ENCODE measurements at places on chromosomes 3 and 15.

GRCh38 chr3:81433675-81434074 is 327.8 kb downstream of the GBE1 start:
- no peak for DNase-seq

GRCh38 chr15:44308415-44308814 is 19.9 kb downstream of the GOLM2 start:
- DNase-seq = no peak

DNA sequence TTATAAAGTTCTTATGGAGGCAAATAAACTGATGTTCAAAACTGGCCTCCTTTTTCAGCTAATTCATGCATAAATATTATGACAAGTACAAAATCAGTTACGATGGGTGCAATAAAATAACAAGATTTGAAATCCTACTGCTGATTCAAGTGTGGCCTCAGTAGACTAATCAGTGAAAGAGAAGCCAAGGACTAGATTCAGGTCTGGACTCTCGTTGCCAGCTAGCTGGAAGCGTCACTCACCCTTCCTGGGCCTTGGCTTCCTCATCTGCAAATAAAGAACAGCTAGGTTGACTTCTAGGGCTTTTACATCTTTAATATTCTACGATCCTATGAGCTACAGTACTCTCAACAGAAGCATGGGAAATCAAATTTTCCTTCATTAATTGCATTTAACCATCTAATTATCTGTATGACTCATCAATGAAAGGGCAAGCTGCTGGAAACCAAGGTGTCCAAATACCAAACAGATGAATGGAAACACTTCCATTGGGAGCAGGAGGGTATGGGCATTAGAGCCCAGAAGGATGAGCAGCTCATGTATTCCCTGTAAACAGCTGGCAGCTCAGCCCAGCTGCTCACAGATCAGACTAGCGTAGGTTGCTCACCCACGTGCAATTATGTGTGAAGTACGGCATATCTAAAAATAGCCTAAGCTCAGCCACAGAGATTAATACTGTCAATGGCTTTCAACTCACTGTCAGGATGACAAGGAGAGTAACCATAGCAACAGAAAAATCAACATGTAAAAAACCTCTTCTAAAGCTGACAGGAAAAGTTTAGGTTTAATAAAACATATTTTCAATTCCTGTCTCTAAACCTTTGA is 294.8 kb downstream of the PLCL2 start:
- DNase-seq = no peak

GRCh38 chr3:134331811-134332199 is 42.4 kb downstream of the AMOTL2 start:
- DNase-seq = no peak

DNA sequence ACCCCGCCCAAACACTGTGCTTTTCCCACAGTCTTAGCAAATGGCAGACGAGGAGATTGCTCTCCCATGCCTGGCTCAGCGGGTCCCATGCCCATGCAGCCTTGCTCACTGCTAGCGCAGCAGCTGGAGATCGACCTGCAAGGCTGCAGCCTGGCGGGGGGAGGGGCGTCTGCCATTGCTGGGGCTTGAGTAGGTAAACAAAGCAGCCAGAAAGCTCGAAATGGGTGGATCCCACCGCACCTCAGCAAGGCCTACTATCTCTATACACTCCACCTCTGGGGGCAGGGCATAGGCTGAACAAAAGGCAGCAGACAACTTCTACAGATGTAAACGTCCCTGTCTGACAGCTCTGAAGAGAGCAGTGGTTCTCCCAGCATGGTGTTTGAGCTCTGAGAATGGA is 27.2 kb upstream of the WDR5B start:
- no peak for DNase-seq

DNA sequence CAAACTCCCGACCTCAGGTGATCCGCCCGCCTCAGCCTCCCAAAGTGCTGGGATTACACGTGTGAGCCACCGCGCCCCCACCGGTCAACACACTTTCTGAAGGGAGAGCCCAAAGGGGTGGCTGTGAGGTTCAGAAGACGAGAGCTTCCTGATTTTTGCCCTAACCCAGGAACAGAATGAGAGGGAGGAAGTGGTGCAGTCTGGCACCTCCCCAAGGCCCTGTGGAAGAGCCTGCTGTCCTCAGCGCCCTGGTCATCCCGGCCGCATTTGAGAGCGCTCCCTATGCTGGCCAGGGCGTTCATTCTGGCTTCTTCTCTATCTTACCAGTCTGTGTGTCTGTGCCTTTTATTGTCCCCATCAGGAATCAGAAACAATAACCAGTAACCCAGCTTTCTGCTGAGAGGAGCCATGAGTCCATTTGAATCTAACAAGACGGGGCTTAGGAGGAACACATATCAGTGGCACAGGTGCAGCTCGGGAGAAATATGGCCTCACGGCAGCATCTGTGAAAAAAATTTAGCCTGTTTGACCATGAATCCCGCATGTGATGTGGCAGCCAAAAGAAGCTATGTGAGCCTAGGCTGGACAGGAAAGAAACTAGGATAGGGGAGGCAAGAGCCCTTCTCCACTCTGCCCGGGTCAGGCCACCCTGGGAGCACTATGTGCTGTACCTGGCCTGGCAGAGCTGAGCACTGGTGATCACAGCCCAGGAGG is 12.9 kb downstream of the BDH1 start:
- peak; percentile 61 for DNase-seq

DNA sequence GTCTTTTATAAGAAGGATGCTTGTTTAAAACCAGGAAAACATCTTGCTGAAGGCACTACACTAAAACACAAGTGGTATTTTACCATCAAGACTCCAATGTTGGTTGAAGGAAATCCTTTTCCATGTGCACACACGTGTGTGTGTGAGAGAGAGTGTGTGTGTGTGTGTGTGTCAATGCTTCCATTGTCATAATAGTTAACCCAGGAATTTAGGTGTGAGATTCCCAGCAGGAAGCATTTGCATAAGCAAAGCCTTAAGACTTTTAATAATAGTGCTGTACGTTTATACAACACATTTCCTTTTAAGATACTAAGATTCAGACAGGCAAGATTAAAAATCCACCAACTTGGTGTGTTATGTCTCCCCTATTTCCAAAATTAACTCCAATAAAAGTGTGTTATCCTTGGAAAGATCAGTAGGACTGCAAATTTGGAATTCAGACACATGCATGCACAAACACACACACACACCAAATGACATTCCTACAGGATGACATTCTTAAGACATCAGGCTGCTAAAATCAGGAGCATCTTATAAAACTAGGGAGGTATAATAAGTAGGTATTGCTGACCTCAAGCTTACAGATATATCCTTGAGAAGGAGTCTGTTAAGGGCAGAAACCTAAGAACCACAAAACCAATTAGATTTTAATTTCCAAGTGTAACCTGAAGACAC is 18.3 kb downstream of the LMCD1 start:
- no peak for DNase-seq

- no peak for DNase-seq
Observed at GRCh38 chr3:196585044-196585757, 16.7 kb downstream of the FBXO45 start.

Measured in Kasumi-1 (cell line).